ENCODE measurements at places on chromosomes 2 and 18.

DNA sequence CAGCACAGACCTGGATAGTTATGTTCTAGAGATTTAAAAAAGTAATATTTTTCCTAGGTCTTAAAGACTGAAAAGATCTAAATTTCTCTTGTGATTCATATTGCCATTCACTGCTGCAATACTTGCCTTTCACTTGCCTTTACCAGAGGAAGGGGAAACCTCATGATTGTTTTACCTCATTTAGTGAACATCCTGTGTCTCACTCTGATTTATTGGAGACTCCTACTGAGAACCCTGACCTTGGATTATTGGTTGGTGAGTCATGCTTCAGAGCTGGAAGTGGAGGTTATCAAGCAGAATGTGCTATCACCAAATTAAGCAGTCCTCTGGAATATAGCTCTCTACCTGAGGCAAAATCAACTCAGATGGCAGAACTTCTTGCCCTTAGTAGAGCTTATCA lies 500.5 kb downstream of the TSN start:
- DNase-seq: no peak

GRCh38 chr18:71760541-71760940 lies 783.6 kb downstream of the CBLN2 start:
- no peak for DNase-seq

GRCh38 chr18:77191071-77191751 lies 58.4 kb upstream of the GALR1 start:
- no peak for DNase-seq

GRCh38 chr2:241312082-241312481 lies 3.4 kb downstream of the HDLBP start:
- no peak for DNase-seq

- no peak for DNase-seq
Measured at GRCh38 chr2:122636097-122636496, 880.6 kb downstream of the TSN start.

- no peak for DNase-seq
Measured at GRCh38 chr2:84899304-84900204, 5.9 kb upstream of the TMSB10 start.

DNA sequence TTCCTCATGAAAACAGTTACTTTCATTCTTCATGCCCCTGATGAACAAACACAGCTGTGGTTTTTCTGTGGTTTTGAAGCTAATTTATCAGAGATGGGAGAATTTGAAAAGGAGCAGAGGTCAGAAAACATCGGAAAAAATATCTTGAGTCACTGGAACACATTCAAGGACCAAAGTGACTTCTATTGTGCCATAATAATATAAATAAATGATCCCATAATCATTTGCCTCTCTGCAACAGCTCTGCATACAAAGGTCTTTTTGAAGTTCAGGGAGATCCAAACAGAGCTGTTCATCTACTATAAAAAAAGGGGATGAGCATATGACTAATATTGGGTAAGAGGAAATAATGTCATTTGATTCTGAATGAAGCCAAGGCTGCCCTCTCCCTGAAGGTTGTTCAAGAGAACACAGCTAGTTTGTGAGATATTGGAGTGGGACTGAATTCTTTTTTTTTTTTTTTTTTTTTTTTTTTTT lies 201.3 kb upstream of the GALNT5 start:
- no peak for DNase-seq

DNA sequence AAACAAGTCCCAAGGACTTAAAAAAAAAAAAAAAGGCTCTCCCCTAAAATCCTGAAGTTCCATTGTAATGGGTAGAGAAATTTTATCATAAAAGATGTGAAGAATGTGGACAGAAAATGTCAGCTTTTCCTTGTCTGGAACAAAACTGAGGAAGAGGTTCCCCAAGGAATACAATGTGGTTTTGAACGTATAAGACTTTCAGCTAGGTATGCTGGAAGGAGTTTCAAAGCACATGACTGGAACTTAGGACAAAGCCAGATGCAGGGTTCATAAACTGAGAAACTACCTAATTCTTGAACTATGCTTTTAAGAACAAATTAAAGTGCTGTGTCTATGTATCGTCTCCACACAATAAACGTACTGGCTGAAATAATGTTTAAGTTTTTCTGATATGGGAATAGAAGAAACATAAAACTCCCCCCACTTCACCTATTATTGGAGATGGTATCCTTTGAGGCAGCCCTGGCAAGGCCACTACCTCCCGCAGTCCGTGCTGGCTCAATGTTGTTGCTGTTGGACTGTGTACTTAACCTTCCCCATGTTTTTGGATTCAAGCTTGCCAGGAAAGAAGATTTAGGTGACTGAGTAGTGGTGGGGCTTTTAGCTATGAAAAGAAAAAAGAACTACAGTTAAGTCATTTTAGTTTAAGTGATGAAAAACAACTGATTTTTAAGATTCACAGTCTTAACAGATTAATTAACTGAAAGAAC lies 84.2 kb upstream of the DNER start:
- DNase-seq: no peak

DNA sequence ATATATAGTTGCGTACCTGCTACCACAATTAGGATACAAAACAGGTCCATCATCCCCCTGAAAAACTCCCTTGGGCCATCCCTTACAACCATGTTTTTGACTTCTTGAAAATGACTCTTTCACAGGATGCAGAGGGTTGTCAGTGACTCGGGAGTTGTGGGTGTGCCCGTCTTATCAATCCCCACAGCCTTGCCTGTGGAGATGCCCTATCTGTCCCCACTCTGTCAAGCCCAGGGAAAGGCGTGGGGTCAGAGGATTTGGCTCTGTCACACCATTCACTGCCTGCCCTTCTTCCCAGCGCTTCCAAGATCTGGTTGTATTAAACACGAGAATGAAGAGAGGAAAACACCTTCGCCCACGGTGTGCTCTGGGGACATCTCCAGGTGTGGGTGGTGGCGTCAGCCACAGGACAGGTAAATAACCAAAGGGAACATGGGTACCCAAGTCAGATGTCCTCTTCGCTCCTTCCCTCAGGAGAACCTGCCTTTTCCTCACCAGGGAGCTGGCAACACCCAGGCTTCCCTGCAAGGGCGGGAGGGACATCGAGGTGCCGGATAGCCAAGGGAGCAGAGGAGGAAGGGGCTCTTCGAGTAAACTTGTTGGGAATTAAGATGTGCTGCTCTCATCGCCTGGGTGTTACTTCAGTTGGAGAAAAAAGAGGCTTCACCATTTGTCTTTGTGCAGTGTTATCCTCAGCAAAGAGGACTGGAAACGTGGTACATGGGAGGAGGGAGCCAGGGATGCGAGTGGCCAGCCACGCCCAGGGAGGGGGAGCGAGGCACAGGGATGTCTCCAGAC lies 100.3 kb downstream of the B3GNT2 start:
- DNase-seq: no peak

DNA sequence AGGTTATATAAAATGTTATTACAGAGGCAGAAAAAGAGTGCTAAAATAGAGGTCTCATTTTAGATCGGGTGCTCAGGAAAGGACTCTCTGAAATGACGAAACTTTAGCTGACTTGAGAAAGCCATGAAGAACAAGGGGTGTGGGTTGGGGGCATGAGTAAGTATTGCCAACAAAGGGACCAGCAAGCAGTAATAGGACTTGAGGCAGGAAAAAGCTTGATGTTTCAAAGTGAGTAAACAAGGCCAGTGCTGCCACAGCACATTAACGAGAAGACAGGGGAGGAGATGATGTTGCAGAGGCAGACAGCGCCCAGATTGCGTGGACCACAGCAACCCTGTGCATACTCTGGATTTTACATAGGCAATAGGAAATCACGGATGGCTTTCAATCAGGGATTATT lies 318.8 kb downstream of the ZEB2 start:
- no peak for DNase-seq

DNA sequence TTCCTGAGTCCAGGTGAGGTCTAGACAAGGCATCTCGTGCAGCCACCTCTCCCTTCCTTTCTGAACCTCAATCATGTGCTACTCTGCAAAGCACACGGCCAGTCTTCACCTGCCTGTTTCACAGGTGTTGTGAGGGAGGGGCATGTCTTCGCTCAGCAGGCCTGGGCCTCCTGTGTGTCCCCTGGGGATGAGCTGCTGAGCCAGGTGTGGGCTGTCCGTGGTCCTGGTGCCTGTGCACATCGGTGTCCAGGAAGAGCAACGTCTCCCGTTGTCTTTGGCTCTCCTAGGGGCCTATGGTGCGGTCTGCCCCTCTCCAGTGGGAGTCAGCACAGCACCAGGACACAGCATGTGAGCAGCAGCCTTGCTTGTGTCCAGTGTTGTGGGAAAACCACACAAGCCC lies 16.7 kb downstream of the ARHGEF4 start:
- no peak for DNase-seq

DNA sequence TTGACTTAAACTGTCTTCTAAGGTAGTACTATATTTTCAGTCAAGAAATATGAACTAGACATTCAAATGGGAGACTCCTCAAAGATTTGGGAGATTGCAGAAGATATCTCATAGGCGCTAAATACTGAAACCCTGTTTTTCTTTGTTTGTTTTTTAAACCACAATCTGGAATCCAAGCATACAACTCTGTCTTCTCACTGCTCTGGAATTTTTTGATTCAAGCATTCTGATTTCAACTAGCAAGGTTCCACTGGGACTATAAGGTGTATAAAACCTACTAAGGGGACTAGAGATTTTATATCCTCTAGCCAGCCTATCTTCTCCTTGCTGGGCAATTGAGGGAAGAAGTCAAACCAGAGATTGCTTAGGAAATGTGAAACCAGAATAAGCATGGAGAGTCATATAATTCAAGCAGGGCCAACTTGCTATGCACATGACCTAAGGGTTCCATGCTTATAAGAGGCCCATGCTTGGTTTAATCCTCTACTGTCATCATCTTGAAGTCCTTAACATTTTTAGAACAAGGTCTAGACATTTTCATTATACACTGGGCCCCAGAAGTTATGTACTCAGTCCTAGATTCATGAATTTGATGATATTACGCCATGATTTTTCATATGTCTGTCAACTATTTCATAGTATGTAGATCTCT lies 405.5 kb downstream of the PARD3B start:
- DNase-seq: no peak

- no peak for DNase-seq
Measured at GRCh38 chr2:230319211-230319862, 7.7 kb upstream of the SP140L start.

GRCh38 chr18:70197026-70197425 lies 8.5 kb downstream of the RTTN start:
- no peak for DNase-seq

DNA sequence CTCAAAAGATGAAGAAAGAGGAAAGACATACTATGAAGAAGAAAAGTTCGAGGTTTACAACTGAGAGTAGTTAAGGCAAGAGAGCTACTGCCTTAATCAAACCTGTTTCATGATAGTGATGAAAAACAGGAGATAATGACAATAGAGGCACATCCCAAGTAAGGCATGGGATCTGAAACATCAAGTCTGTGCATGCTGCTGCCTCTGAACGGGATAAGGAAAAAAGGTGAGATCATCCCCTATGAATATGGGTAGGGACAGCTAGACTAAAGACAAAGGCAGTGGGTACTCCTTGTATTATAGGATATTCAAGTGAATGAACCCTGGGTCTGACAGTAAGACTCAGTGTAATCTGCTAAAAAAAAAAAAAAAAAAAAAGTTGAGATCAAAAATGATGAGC lies 3.0 kb downstream of the EXOC6B start:
- no peak for DNase-seq

DNA sequence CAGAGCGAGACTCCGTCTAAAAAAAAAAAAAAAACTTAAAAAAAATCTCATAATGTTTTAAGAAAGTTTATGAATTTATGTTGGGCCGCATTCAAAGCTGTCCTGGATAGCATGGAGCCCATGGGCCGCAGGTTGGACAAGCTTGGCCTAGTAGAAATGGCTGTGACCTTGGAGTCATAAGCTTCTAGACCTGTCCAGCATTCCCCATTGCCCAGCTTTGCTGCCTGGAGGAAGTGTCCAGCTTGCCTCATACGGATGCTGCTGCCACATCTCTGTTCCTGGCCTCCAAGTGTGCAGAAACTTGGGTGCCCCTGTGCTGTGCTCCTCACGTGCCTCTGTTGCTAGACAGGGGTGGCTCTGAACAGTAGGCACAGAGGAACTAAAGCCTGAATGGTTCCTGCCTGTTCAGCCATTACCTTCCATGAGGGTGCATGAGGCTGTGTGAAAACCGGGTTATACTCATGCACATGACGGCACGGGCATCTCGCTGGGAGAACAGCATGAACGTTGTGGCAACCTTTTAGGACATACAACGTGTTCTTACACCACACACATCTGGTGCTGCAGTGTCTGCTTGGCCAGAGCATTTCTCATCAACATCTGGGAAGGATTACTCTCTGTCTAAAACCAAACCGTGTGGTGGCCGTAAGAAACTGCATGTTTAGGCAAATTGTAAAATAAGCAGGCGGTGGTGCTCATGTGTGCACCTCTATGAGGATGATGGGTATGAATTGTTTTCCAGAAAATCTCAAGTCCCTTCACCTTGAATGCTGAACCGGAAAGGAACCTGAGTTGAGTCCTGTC lies 38.2 kb downstream of the FHOD3 start:
- no peak for DNase-seq

DNA sequence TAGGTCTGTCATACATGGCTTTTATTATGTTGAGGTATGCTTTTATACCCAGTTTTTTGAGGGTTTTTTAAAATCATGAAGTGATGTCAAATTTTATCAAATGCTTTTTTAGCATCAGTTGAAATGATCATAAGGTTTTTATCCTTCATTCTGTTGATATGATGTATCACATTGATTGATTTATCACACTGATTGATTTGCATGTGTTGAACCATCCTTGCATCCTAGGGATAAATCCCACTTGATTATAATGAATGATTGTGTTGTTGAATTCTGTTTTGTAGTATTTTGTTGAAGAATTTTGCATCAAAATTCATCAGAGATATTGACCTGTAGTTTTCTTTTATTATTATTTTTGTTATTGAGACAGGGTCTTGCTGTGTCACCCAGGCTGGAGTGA lies 68.2 kb downstream of the LIMS1 start:
- no peak for DNase-seq

- no peak for DNase-seq
Measured at GRCh38 chr2:2184549-2185249, 146.4 kb downstream of the MYT1L start.

DNA sequence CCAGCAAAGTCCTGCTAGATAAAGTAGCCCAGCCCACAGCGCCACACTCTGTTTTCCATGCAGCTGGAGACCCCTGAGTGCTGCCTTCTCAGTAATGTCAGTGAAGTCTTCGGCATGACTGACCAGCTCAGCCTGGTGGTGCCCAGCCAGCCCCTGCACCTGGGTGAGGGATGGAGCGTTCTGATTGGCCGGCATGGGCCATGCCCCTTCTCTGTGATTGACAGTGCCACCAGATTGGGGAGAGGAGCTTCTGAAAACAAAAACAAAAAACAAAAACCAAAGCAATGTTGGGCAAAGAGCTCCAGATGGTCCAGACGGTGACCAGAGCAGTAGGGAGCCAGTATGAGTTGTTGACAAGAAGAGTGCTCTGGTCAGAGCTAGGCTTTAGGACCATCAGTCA lies 122.6 kb downstream of the DYSF start:
- DNase-seq: no peak

- no peak for DNase-seq
Measured at GRCh38 chr2:207635468-207636200, 10.4 kb upstream of the METTL21A start.

DNA sequence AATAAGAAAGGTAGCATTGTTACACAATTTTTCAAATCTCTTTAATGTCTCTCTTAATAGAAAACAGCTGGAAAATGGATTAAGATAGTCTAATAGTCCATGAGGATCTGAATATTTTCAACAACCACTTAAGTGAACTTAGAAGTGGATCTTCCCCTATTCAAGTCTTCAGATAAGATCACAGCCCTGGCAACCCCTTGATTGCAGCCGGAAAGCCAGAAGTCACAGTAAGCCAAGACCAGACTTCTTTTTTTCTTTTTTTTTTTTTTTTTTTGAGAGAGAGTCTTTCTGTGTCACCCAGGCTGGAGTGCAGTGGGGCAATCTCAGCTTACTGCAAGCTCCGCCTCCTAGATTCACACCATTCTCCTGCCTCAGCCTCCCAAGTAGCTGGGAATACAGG lies 18.6 kb upstream of the ZC3H15 start:
- DNase-seq: no peak

All from aorta (tissue), 5 donors.